ENCODE measurements at places on chromosomes 2 and 18.

GRCh38 chr2:117770730-117771129, 43.8 kb upstream of the DDX18 start:
- no peak for DNase-seq

DNA sequence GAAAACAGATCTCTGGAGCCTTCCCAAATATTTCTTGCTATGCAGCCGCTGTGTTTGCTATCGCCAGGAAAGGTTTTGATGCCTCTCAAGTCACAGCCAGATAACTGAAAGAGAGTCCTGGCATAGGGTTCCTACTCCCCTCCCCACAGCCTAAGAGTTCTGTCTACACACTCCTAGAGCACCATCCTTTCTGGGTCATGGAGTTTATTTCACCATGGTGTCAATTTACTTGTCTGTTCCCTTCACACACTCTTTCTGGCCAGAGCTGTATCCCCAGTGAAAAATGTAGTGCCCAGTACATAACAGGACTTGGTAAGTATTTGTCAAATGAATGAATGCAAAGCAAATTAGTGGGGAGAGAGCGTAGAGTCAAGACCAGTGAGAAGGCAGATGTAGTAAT, 185.3 kb downstream of the HAUS1 start:
- no peak for DNase-seq

GRCh38 chr2:169715379-169716237, 18.0 kb upstream of the KLHL23 start:
- no peak for DNase-seq

- DNase-seq = no peak
These were observed 9.0 kb downstream of the B4GALT6 start for GRCh38 chr18:31675404-31675803.

DNA sequence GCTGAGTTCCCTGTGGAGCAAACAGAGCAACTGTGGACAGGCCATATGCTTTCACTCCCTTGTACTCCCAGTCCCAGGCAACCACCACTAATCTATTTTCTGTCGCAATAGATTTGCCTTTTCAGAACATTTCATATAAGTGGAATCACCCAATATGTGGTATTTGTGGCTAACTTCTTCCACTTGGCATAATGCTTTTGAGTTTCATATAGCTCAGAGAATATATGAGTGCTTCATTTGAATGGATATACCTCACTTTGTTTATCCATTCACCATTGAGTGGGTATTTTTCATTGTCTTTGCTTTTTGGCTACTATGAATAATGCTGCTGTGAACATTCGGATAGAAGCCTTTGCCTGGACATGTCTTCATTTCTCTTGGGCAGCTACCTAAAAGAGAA, 151.9 kb downstream of the CERS6 start:
- no peak for DNase-seq

DNA sequence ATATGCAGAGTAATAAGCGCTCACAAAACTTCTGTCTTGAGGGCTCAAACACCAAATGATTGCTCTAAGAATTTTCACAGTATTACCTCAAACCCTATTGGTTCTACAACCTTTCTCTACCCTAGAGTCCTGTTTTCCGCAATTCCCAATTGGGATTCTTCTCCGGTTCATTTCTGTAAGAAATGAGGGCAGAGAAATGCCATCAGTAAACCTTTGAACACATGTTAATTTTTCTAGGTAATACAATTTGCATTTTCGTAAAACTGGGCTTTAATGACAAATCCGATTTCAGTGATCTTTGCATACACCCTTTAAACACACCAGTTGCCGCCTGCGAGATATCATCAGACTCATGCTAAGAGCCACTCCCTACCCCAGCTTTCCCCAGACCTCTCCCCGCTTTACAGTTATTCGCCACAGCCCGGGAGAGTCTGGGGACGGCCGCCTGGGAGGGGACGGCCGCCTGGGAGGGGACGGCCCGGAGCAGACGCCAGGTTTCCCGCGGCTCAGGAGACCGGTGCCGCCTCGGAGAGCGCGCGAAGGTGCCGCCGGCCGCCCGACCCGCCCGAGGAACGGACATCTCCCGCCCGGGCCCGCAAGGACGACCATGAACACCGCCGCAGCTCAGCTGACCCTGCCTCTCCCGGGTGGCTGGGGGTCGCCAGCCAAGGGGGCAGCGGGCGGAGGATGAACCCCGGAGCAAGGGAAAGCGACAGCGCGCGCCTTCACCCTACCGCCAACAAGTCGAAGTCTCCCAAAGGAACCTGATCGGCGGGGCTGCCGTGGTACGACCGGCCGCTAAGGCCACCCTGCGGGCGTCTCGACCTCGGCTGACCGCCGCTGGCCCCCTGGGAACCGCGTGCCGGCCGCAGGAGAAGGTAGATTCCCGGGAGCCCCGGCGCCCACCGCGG, 463 bp downstream of the SMC6 start:
- DNase-seq = peak; percentile 88

DNA sequence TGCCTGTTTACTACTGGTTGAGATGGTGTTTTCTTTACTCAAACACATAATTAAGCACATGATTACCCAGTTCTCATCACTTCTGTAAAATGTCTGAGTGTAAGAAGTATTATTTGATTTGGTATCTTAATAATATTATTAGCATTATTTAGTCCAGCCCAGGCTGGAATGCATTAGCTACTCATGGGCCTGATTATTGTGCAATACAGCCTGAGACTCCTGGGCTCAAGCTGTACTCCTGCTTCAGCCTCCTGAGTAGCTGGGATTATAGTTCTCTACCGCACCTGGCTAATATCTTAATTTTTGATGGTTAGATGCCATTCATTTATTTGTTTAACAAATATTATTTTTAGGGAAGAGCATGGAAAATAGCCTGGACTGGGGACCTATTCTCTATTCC, 197.6 kb upstream of the MC4R start:
- no peak for DNase-seq

DNA sequence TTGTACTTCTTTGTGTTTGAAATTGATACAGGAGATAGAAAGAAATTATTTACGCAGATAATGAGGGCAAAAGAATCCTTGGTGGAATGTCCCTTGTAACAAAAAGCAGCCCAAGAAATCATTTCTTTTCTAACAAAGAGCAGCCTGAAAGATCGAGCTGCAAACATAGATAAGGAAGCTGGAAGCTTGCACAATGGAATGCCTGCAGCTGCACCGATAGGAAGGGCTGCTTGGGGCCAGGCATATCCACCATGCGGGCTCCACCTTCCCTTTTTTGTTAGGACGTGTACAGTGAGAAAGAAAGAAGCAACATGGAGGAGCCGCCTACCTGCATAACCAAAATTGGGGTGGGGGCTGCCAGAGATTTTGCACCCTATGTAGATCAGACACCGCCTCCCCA, 568.7 kb downstream of the METTL4 start:
- no peak for DNase-seq

GRCh38 chr2:118991554-118991953, 49.6 kb downstream of the MARCO start:
- DNase-seq = no peak

GRCh38 chr2:218017211-218018053, 14.6 kb upstream of the TNS1 start:
- DNase-seq = no peak

DNA sequence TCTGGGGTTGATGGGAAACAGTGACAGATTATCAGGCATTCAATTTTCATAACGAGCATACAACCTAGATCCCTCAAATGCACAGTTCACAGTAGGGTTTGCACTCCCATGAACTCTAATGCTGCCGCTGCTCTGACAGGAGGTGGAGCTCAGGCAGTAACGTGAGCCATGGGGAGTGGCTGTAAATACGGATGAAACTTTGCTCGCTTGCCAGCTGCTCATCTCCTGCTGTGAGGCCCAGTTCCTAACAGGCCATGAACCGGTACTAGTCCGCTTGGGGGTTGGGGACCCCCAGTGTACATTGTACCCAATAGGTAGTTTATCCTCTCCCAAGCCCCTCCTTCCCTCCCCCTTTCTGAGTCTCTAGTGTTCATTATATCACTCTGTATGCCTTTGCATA, 94.6 kb downstream of the PTH2R start:
- DNase-seq = peak; percentile 49

- peak; percentile 13 for DNase-seq
These were observed at the start of gene NGEF for GRCh38 chr2:233013027-233013461. Gene NGEF (minus strand): TSS chr2:233013256. CDS start chr2:232974890, 38,366 bp downstream.

- no peak for DNase-seq
These were observed 488.7 kb upstream of the SLC39A10 start for GRCh38 chr2:195168369-195168768.

GRCh38 chr18:3520230-3521085, 70.5 kb downstream of the TGIF1 start:
- DNase-seq = no peak

DNA sequence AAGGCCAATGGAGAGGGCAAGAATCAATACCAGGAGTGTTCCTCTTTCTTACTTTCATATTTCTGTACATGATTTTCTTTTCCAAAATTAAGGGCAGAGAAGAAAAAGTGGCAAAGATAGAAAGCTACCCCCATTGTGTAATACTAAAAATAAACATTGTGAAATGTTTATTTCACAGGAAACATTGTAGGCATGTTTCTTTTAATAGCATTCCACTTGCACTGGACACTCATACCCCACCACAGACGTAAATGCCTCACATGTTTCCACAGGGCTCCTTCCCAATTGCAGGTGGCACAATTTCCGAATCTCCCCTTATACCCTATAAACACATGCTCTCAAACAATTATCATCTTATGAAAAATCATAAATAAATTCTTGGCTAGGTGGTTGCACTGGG, 645.1 kb upstream of the SETBP1 start:
- DNase-seq = no peak

GRCh38 chr2:182754231-182754630, 38.2 kb downstream of the DNAJC10 start:
- no peak for DNase-seq

GRCh38 chr2:239392688-239393387, 8.0 kb downstream of the HDAC4 start:
- no peak for DNase-seq

DNA sequence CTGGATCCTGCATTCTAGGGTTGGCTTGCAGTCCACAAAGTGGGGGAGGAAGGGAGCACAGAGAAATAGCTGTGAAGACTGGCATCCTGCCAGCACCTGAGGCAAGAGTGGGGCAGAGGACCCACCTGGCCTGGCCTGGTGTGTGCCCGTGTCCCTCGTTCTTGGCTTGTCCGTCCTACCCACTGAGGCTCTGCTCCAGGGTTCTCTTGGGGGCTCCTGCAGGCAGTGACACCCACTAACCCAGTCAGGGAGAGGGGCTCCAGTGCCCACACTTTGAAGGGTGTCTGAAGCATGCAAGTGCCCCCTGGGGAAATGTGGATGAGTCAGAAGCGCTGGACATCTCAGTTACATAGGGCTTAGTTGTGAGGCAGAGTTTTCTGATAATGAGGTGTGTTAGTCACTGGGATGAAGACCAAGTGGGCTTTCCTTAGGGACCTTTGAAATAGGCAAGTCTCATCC, 79.4 kb downstream of the SLC4A3 start:
- no peak for DNase-seq

GRCh38 chr2:84889332-84889731, 8.4 kb upstream of the TRABD2A start:
- no peak for DNase-seq

GRCh38 chr2:156505696-156506095, 69.5 kb downstream of the GPD2 start:
- no peak for DNase-seq

GRCh38 chr2:38665854-38666555, at the start of gene GALM:
Gene GALM (plus strand): TSS chr2:38666114. CDS start chr2:38666162, 48 bp downstream.
- DNase-seq = peak; percentile 98

- DNase-seq = no peak
These were observed 31.7 kb downstream of the GPR39 start for GRCh38 chr2:132448331-132448730.

- no peak for DNase-seq
These were observed 131.8 kb downstream of the ACOXL start for GRCh38 chr2:110864176-110864575.

GRCh38 chr18:48340560-48340959, 68.6 kb downstream of the ZBTB7C start:
- no peak for DNase-seq

- DNase-seq = no peak
These were observed 44.0 kb downstream of the SGPP2 start for GRCh38 chr2:222468346-222468745.

GRCh38 chr2:67625178-67625577, 228.0 kb downstream of the ETAA1 start:
- DNase-seq = no peak

- DNase-seq = peak; percentile 5
These were observed at the start of gene SYT4 for GRCh38 chr18:43277164-43277600. Gene SYT4 (minus strand): TSS chr18:43277490. CDS start chr18:43277281, 209 bp downstream.

DNA sequence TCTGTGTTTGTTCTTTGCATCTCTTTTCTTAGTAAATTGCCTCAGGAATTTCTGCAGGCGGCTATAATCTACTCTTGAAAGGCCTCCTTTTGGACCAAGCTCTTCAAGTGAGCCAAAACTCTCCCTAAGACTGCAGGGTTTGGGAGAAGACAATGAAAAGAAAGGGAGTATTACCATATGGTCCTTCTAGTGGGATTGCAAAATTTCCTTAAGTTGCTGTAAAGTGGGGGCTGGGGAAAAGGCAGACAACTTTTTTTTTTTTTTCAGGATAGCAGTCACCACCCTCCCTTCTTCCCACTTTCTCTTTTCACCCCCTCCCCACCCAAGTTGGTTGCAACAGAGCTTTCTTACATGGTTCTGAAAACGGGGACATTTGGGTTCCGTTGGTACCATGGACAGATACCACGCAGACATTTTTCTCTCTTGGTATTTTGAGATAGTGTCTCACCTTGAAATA, 183.7 kb downstream of the FHOD3 start:
- no peak for DNase-seq

DNA sequence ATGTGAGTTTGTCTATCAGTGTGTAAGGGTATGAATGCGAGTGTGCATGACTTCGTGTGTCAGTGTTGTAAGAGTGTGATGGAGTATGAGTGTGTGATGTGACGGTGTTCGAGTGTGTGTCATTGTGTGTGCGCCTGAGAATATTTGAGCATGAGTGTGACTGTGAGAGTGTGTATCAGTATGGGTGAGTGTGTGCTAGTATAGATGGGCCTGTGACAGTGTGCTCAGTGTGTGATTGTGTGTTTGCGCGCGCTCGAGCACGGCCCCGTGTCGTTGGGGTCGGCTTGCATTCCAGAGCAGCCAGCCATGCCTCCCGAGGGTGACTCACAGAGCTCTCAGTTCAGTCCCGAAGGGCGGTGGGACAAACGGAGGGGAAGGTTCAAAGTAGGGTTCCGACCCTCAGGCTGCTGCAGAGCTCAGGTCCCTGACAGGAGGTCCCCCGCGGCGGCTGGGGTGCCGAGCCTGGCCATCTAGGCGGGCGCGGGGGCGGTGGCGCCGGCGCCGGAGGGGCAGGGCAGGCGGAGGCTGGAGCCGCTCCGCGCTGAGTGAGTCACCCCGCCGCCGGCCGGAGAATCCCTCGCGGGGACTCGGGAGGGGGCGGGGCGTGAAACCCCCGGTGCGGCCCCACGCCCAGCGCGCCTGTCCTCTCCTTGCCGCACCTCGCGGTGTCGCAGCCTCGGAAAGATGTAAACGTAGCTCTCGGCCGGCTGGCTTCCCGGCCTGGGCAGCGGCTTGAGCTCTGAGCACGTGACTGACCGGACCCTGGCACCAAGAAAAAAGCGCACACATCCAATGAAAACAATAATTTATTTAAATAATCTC, 3.8 kb downstream of the DLX2 start:
- DNase-seq = peak; percentile 89

- DNase-seq = no peak
These were observed 54.7 kb upstream of the HK2 start for GRCh38 chr2:74779265-74779558.
